ENCODE measurements at places on chromosomes 11 and 22.

DNA sequence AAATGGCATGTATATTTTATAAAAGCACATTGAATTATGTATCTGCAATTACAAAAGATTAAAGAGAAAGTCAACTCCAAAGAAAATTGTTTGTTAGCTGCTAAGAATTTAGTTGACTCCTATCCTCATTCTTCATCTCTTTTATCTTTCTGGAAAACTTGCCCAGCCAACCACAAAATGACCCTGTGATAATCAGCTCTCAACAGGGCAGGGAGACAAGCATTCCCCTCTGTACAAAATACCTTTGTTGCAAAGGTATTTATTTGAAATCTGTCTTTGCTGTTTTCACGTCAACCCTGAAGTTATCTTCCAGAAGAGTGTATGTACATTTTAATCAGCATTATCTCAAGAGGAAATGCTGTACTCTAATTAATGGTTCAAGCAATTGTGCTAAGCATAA lies 191.1 kb upstream of the DDI1 start:
- H3K27me3 ChIP-seq = no peaks in the 10 kb centered on the region
- no peak overlapping the region for H3K27ac ChIP-seq
- no peaks in the 10 kb centered on the region for H3K36me3 ChIP-seq
- no peaks in the 10 kb centered on the region for H3K4me1 ChIP-seq

DNA sequence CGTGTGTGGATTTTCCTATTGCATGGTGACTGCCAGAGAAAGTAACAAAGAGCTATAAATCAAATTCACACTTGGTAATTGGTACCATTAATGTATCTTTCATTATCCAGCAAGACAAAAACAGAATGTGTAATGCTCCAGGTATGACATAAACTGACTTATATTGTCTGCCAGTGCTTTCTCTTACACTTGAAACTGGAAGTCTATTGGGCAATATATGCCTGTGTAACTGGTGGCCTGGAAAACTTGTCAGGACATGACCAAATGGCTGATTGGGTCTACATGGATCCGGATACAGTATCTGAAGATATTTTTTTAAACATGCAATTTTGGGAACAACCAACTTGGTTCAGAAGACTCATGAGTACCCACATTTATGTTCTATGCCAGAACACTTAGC lies 174.6 kb upstream of the ARHGAP42 start:
- H3K27me3 ChIP-seq = no peaks in the 10 kb centered on the region
- no peak for DNase-seq

- DNase-seq = no peak
- H3K27ac ChIP-seq = no peak overlapping the region
- H3K36me3 ChIP-seq = no peaks in the 10 kb centered on the region
- H3K4me1 ChIP-seq = no peaks in the 10 kb centered on the region
- no peak overlapping the region for H3K4me3 ChIP-seq
- H3K27me3 ChIP-seq = peaks cover 3% of the 10 kb centered on the region
Observed at GRCh38 chr11:30619767-30620166, 33.6 kb upstream of the MPPED2 start.

DNA sequence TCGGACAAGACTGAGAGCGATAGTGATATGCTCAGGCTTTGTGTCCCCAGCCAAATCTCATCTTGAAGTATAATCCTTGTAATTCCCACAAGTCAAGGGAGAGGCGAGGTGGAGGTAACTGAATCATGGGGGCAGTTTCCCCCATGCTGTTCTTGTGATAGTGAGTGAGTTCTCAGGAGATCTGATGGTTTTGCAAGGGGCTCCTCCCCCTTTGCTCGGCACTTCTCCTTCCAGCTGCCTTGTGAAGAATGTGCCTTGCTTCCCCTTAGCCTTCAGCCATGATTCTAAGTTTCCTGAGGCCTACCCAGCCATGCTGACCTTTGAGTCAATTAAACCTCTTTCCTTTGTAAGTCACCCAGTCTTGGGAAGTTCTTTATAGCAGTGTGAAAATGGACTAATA lies 7.5 kb upstream of the FOLR2 start:
- no peaks in the 10 kb centered on the region for H3K4me1 ChIP-seq
- no peak for DNase-seq
- H3K27me3 ChIP-seq = peaks cover 7% of the 10 kb centered on the region
- H3K27ac ChIP-seq = no peak overlapping the region
- H3K36me3 ChIP-seq = peaks cover 2% of the 10 kb centered on the region

DNA sequence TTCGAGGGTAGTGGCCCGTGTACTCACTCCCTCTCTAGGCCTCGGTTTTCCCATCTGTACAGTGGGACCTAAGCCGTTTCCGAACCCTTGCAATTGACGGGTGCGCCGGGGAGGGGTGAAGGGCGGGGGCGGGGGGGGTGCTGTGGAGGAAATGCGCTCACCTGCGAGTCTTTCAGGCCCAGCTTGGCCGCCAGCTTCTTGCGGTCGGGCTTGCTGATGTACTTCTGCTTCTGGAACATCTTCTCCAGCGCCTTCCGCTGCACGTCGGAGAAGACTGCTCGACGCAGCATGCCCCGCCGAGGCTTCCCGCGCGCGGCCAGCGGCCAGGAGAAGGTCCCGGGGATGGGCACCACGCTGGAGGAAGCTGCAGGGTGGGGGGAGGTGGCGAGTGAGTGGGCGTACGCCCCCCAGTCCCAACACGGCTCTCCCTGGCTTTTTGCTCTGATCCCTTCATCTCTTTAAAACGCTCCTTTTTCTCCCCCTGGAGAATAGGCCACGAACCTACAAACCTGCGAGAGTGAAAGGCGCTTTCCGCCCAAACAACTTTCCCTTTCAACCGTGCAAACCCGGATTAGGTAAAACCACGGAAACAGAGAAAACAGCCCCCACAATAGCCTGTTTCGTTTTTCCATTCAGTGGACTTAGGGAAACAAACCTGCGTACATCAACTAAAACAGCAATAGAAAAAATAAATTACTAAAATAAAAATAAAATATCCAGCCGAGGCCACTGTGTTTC lies 3.2 kb downstream of the DBX1 start:
- DNase-seq = no peak
- H3K36me3 ChIP-seq = peaks cover 2% of the 10 kb centered on the region
- no peak overlapping the region for H3K27ac ChIP-seq
- peaks cover 24% of the 10 kb centered on the region for H3K4me1 ChIP-seq
- peak overlapping the region; percentile 45 for H3K4me3 ChIP-seq
- peaks cover 71% of the 10 kb centered on the region for H3K27me3 ChIP-seq

DNA sequence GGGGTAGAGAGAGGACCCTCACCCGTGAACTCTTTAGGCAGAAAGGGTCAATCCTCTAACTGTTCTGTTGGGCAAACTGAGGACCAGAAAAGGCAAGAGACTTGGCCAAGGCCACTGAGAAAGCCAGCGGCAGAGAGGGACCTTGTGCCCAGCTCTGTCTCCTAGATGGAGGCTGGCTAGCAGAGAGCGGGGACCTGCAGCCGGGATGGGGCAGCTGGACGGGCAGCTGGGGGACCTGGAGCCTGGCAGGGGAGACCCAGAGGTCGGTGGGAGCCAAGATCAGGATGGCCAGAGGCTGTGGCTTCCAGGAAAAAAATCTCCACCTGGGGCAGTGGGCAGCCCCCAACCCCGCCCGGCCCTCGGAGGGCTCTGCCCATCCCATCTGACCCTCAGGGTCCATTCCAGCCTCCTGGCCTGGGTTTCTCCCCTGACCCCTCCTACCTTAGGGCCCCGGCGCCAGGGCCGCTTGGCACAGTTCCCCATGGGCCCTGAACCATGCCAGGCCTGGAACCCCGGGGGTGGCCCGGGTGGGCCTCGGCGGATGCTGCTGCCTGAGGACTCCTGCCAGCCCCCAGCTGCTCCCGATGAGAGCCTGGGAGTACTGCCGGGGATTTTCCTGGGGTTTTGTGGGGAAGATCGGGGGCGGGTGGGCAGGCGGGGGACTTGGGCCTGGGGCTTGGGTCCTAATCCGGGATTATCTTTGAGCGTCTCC lies at the start of gene CABP2:
Gene CABP2 (minus strand): TSS at position 603 of the 712 bp plus-strand sequence. CDS start 120 bp downstream, at position 483.
- H3K4me1 ChIP-seq = no peaks in the 10 kb centered on the region
- H3K27ac ChIP-seq = no peak within 1 kb of the TSS
- DNase-seq = no peak
- peaks cover 5% of the 10 kb centered on the region for H3K27me3 ChIP-seq

- no peaks in the 10 kb centered on the region for H3K27me3 ChIP-seq
- H3K4me3 ChIP-seq = no peak overlapping the region
- no peak for DNase-seq
- H3K36me3 ChIP-seq = peaks cover 32% of the 10 kb centered on the region
Observed at GRCh38 chr22:24338726-24339451, 68.3 kb downstream of the SPECC1L start.

GRCh38 chr11:64872790-64873488 lies 5.5 kb downstream of the EHD1 start:
- no peak overlapping the region for H3K4me3 ChIP-seq
- DNase-seq = no peak
- H3K27ac ChIP-seq = peak overlapping the region; percentile 61
- no peaks in the 10 kb centered on the region for H3K27me3 ChIP-seq
- peaks cover 55% of the 10 kb centered on the region for H3K36me3 ChIP-seq
- H3K4me1 ChIP-seq = peaks cover 89% of the 10 kb centered on the region

GRCh38 chr11:2213384-2213842 lies 41.8 kb upstream of the TH start:
- no peaks in the 10 kb centered on the region for H3K36me3 ChIP-seq
- peaks cover 13% of the 10 kb centered on the region for H3K4me1 ChIP-seq
- peak; percentile 45 for DNase-seq
- peak overlapping the region; percentile 52 for H3K27ac ChIP-seq
- peak overlapping the region; percentile 27 for H3K4me3 ChIP-seq
- no peaks in the 10 kb centered on the region for H3K27me3 ChIP-seq

DNA sequence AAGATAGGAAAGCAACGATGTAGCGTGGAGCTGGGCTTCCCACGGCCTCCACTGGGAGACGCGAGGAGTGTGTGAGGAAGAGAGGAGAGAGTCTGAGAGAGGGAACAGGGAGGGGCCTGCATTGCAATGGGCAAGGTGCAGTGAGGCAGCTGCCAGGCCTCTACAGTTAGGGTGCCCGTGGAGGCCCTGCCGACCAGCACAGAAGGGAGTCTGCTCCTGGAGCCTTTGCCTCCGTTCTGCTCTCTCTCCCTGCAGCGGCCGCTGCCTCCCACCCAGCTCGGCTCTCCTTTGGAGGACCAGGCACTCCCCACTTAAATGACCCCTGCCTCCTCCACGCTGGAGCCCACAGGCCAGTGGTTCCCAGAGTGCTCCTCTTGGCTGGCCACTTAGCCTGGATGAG lies 181.7 kb downstream of the EFCAB6 start:
- H3K27me3 ChIP-seq = no peaks in the 10 kb centered on the region
- H3K4me3 ChIP-seq = no peak overlapping the region
- H3K27ac ChIP-seq = no peak overlapping the region
- no peaks in the 10 kb centered on the region for H3K4me1 ChIP-seq
- DNase-seq = no peak

DNA sequence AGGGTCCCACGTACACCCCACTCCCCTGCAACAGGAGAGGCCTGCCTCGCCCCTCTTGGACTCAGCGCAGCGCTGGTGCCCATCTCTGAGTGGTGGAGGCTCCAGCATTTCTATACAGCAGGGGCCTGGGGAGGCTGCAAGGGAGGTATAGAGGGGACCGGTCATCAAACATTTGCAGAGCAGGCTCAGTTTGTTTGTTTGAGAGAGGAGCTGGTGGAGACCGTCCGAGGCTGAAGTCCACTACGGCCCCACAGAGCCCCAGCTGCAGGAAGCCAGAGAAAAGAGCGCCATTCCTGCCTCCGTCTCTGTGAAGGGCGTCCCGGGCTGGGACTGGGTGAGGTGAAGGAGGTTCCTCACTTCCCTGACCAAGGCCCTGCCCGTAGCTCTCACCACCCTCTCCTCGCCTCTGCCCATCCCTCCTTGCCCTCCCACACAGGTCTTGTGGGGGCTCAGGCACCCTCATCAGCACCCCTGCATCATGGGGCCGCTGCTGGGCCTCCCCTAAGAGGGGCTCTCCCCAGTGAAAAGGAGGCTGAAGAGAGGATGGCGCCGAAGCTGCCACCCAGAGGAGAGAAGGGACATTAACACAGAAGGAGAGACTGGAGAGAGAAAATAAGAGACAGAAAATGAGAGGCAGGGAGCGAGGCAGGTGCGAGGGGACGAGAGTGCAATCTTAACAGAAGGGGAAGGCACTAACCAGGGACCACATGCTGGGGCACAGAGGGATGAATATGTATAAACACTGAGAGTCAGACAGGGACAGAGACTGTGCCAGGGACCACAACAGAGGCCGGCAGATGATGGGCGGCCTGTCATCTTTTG lies 24.5 kb downstream of the RPUSD4 start:
- H3K4me3 ChIP-seq = no peak overlapping the region
- no peak overlapping the region for H3K27ac ChIP-seq
- H3K27me3 ChIP-seq = no peaks in the 10 kb centered on the region
- H3K36me3 ChIP-seq = peaks cover 6% of the 10 kb centered on the region
- no peak for DNase-seq

DNA sequence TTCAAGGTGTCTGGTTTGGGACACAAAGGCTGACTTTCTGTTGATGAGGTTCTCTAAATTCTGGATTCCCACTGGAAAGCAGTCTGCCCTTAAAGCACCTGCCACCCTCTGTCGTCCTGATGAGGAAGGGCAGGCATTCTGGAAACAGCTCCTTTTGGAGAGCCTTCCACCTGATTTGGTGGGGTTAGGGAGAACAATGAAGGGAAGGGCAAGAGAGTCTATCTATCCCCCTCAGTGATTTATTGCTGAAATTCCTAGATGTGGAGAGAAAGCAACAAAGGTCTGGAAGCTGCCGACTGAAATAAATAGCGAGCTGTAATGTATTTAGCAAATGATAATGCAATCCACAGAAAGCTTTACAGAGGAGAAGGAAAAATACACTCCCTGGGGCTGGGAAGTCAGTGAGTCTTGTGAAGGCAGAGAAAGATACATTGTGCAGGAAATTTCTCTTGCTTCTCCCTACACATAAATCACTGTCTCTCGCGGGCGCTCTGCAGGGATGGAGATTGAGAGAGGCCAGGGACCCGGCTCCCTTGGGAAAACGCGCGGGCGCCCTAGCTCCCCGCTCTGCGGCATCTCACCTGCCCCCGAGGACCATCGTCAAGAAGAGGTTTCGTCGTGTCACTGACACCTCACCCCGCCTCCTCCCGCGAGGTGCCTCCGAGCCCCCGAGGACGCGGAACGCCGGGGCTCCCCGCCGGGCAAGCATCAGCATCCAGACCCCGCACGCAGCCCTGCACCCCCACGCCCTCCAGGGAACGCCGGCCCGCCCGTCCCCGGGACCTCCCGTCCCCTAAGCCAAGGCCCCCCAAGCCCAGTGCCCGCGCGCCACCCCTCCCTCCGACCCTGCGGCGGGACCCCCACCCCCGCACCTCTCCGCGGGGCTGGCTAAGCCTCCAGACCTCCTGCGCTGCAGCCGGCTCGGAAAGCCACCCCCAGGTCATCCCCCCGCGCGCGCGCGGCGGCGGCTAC lies 673 bp downstream of the CDON start:
- peaks cover 22% of the 10 kb centered on the region for H3K27me3 ChIP-seq
- peaks cover 2% of the 10 kb centered on the region for H3K36me3 ChIP-seq
- H3K4me1 ChIP-seq = peaks cover 9% of the 10 kb centered on the region
- H3K27ac ChIP-seq = no peak overlapping the region
- peak; percentile 32 for DNase-seq

GRCh38 chr11:766106-766935 lies 11.0 kb downstream of the GATD1 start:
- no peak for DNase-seq
- H3K27ac ChIP-seq = peak overlapping the region; percentile 9
- H3K36me3 ChIP-seq = peaks cover 25% of the 10 kb centered on the region
- H3K27me3 ChIP-seq = no peaks in the 10 kb centered on the region
- no peak overlapping the region for H3K4me3 ChIP-seq

All from activated naive CD8-positive, alpha-beta T cell treated with anti-CD3 and anti-CD28 coated beads, Interleukin-2, amount 50 U/mL, for 24 hours (primary cell).